ENCODE measurements at places on chromosomes 4 and X. TPM values are rescaled to one million over a fixed set of nuclear protein-coding genes. Genes with fewer than 3 reads are reported as not detected.
A peak's percentile ranks its signal among the peaks of the same experiment; 100 is the strongest.

DNA sequence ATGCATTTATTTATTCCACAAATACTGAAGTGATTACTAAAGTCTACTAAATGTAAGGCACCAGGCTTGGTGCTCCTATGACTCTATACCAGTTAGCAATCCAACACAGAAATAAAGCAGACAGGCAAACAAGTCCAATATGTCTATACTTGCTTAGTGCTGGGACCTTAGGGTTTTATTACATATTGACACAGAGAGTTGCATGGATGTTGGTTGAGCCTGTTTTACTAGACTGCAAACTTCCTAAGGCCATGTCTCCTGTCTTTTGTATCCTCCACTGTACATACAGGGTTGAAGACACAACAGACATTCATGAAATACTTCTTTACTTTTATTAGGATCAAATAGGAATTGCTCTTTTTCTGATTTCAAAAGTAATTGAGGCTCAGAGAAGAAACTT is 69.0 kb downstream of the LNX1 start:
- H3K4me1 ChIP-seq, result no peaks in the 10 kb centered on the region
- no peak overlapping the region for H3K4me3 ChIP-seq
- H3K36me3 ChIP-seq, result no peaks in the 10 kb centered on the region
- no peak overlapping the region for H3K27ac ChIP-seq
- DNase-seq, result no peak

The TACR3 gene
- total RNA-seq, result not detected

DNA sequence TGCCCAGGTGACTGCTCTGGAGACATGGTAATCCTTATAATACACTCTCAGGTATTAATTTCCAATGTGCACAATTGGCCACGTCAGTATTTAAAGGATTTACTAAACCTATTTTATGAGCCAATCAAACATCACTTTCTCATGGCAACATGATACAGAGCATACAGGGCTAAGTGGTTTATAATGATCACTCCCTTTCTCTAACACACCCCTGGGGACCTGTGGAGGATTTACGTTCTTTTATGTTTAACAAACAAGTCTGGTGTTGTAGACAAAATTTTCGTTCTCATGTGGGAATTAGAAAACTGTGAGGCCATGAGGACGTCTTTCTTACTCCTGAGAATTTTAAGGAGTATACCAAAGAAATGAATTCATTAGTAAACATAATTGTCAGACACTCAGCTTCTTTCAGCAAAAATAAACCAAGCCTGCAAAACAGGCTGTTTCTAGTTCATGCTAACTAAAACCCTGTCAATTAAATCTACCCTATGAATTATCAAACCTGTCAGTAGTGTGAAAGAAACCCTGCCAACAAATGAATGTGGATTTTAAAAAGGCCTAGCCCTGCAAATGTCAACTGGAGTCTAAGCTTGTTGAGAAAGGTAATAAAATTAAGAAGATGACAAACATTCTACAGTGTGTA is 155.8 kb downstream of the PDGFC start:
- no peaks in the 10 kb centered on the region for H3K27me3 ChIP-seq
- no peak overlapping the region for H3K27ac ChIP-seq
- no peak for DNase-seq
- H3K4me3 ChIP-seq, result no peak overlapping the region
- no peaks in the 10 kb centered on the region for H3K36me3 ChIP-seq

The ATP10D gene
- total RNA-seq, result 7.9 TPM

DNA sequence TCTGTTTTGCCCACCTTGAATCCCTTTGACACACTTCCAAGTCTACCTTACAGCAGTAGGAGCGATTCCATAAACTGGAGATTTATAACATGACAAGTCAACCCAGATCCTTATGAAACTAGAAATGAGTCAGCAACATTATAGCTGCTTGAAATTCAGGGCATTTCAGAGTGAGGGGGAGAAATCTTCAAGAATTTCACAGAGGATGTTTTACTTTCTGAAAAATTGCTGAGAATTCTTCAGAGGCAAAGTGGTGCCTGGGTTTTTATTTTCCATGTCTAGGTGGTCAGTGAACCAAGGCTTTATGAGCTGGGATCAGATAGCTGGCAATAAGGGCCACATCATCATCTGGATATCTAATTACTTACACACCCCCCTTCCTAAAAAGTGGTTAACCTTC is 119.8 kb downstream of the PPARGC1A start:
- H3K27ac ChIP-seq, result no peak overlapping the region
- DNase-seq, result no peak
- no peaks in the 10 kb centered on the region for H3K36me3 ChIP-seq

DNA sequence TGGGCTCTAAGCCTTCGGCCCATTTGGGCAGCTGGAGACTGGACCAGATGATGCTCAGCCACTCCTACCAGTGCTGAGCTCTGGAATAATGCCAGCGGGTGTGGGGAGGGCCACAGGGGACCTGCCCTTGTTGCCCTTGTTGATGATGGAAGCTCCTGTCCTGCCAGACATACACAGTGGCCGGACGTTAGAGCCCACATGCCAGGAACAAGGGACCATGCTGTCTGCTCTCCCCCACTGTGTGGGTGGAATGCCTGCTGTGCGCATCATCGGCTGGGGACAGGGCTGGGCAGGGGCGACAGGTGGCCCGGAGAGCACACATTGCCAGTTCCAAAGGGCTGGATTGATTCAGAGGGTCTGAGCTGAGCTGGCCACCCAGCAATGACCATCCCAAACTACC is 2.0 kb downstream of the ABLIM2 start:
- H3K36me3 ChIP-seq, result no peaks in the 10 kb centered on the region
- DNase-seq, result no peak
- no peak overlapping the region for H3K4me3 ChIP-seq
- peaks cover 7% of the 10 kb centered on the region for H3K27me3 ChIP-seq

The CXCR3 gene
- total RNA-seq, result 58.6 TPM

- peaks cover 2% of the 10 kb centered on the region for H3K36me3 ChIP-seq
- H3K4me3 ChIP-seq, result no peak overlapping the region
- DNase-seq, result no peak
- H3K27ac ChIP-seq, result no peak overlapping the region
- no peaks in the 10 kb centered on the region for H3K27me3 ChIP-seq
Observed at GRCh38 chr4:4428966-4429875, 42.3 kb downstream of the NSG1 start.

- no peak overlapping the region for H3K4me3 ChIP-seq
- DNase-seq, result no peak
- H3K36me3 ChIP-seq, result no peaks in the 10 kb centered on the region
- no peaks in the 10 kb centered on the region for H3K4me1 ChIP-seq
Observed at GRCh38 chr4:163269869-163270268, 62.5 kb downstream of the NPY1R start.

The SMIM10 gene
- total RNA-seq, result 2.8 TPM

The ANOS1 gene
- not detected for total RNA-seq

DNA sequence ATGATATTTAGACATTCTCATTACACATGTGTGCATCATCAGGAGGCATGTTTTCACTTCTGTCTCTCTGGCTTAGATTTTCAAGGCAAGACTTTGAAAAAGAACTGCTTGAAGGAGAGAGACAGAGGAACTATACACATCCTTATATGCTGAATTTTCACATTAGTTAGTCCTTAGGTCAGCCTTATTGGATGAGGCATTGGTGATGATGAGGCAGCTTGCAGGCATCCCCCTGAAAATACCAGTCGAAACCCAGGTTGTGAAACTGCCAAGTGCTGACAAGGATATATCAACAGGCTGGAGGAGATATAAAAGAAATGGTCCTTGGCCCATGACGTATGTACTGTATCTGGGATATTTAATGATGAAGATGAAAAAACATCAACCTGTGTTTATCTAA is 297.2 kb upstream of the AADAT start:
- H3K4me3 ChIP-seq, result no peak overlapping the region
- no peak for DNase-seq
- no peaks in the 10 kb centered on the region for H3K4me1 ChIP-seq
- H3K27ac ChIP-seq, result no peak overlapping the region

The DOK7 gene
- not detected for total RNA-seq

The KIT gene
- total RNA-seq, result 0.23 TPM

GRCh38 chr4:108586778-108587177 is 33.6 kb upstream of the RPL34 start:
- H3K27ac ChIP-seq, result no peak overlapping the region
- peaks cover 7% of the 10 kb centered on the region for H3K4me1 ChIP-seq
- H3K27me3 ChIP-seq, result no peaks in the 10 kb centered on the region

GRCh38 chr4:150217192-150217591 is 138.9 kb downstream of the DCLK2 start:
- no peaks in the 10 kb centered on the region for H3K36me3 ChIP-seq
- H3K4me3 ChIP-seq, result no peak overlapping the region
- H3K4me1 ChIP-seq, result no peaks in the 10 kb centered on the region
- peaks cover 3% of the 10 kb centered on the region for H3K27me3 ChIP-seq
- H3K27ac ChIP-seq, result no peak overlapping the region
- no peak for DNase-seq

GRCh38 chr4:121015421-121015820 is 56.9 kb downstream of the NDNF start:
- no peak for DNase-seq
- no peak overlapping the region for H3K27ac ChIP-seq
- H3K27me3 ChIP-seq, result no peaks in the 10 kb centered on the region

- no peak overlapping the region for H3K4me3 ChIP-seq
- no peaks in the 10 kb centered on the region for H3K36me3 ChIP-seq
- H3K4me1 ChIP-seq, result no peaks in the 10 kb centered on the region
- DNase-seq, result no peak
- H3K27ac ChIP-seq, result no peak overlapping the region
- no peaks in the 10 kb centered on the region for H3K27me3 ChIP-seq
Observed at GRCh38 chr4:20030108-20030507, 221.6 kb upstream of the SLIT2 start.

The PDGFRA gene
- total RNA-seq, result not detected

- H3K27ac ChIP-seq, result no peak overlapping the region
- no peaks in the 10 kb centered on the region for H3K27me3 ChIP-seq
- H3K36me3 ChIP-seq, result no peaks in the 10 kb centered on the region
- no peak overlapping the region for H3K4me3 ChIP-seq
- DNase-seq, result peak; percentile 26
Observed at GRCh38 chr4:8110071-8110986, 48.3 kb downstream of the ABLIM2 start.

The RS1 gene
- total RNA-seq, result not detected

The GABRE gene
- total RNA-seq, result not detected

DNA sequence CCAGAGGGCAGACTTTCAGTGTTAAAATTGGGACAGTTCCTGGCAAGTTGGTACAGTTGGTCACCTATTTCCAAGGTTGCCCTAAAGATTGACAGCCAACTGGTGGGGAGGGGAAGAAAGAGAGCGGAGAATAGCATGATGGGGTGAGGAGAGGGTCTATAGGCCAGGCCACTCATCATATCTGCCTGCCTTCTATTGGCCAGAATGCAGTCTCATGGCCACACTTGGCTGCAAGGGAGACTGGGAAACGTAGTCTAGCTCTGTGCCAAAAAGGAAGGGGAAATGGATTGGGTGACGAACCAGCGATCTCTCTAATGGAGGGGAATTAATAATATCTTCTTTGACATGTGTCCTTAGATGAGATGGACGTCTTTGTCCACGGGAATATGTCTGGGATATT is 197.4 kb upstream of the ATP6AP2 start:
- H3K36me3 ChIP-seq, result no peaks in the 10 kb centered on the region
- H3K27ac ChIP-seq, result no peak overlapping the region
- no peak overlapping the region for H3K4me3 ChIP-seq
- DNase-seq, result no peak
- H3K27me3 ChIP-seq, result no peaks in the 10 kb centered on the region

The FAM9B gene
- total RNA-seq, result not detected

The EPHA5 gene
- total RNA-seq, result not detected
